ENCODE measurements at places on chromosomes 13 and 19.

DNA sequence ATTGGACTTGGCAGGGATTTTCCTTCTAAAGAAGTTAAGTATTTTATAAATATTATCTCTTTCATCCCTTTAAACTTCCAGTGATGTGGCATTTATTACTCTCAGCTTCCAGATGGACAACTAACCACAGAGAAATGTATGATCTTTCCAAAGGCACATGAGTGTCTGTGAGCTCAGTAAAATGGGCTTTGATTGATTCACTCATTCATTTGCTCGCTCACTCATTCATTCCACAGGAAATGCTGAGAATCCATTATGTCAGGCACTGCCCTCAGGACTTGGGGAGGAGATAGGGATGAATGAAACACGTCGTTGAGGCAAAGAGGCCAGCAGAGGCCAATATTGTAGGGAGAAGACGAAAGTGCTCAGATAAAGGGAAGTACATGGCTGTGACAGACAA is 359.3 kb downstream of the EFNB2 start:
- no peak for DNase-seq

GRCh38 chr13:75869981-75870380 is 233.9 kb downstream of the LMO7 start:
- no peak for DNase-seq

DNA sequence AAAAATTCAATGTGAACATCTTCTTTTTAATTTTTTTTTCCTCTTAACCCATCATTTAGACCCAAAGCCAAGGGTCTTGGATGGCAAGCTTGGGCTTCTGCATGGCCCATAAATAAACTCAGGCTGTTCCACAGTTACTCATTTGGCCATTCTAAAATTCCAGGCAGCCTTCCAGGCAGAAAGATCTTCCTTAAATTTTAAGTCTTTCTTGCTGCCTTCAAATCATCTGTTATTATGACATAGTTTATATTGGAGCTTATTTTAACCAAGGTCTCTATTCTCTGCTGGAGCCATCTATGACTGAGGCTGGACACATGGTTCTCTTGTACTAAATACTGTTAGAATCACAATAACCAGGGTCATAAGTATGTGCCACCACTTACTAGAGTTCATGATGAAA is 317.3 kb upstream of the MAB21L1 start:
- DNase-seq = no peak

DNA sequence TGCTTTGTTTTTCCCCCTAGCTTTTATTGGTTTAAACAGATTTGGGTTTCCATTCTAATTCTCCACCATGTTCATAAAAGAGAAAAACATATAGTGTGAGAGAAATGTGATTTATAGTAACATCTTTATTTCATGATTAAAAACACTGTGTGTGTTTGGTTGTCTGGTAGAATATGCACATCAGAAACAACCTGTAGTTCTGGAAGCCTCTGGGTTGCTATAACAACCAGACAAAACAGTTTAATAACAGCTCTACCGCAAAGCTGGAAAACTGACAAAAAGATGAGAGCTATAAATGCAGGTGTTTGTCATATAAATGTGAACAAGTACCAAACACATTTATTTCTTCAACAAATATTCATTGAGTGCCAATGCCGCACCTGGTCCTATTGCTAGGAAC is 9.8 kb downstream of the KBTBD6 start:
- no peak for DNase-seq

DNA sequence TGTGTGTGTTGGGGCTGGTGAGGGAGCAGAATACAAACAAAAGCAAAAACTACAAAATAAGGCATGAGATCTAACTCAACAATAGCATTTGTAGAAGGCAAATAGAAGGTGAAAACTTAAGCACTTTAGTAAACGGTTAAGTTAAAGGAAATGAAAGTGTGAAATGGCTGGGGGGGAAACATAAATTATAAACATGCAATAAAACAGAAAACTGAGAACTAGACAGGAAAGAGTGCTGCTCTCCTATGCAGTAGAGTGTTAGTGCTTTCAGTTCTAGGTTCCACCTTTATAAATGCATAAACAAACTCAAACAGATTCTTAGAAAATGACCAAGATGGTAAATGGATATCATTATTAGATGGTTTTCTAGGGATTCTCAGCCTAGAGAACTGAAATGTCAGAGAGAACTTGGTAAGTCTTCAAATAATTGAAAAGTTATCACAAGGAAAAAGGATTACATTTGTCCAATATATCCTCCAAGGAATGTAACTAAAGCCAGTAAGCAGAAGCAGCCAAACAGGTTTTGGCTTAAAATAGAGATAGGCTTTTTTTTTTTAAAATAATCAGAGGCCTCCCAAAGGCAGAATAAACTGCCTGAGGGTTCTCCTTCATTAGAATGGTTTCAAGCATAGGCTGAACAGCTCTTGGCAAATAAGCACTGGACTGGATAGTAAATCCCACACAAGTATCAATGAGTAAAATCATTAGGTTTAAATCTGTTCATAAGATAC is 23.3 kb downstream of the RBM26 start:
- DNase-seq = no peak

DNA sequence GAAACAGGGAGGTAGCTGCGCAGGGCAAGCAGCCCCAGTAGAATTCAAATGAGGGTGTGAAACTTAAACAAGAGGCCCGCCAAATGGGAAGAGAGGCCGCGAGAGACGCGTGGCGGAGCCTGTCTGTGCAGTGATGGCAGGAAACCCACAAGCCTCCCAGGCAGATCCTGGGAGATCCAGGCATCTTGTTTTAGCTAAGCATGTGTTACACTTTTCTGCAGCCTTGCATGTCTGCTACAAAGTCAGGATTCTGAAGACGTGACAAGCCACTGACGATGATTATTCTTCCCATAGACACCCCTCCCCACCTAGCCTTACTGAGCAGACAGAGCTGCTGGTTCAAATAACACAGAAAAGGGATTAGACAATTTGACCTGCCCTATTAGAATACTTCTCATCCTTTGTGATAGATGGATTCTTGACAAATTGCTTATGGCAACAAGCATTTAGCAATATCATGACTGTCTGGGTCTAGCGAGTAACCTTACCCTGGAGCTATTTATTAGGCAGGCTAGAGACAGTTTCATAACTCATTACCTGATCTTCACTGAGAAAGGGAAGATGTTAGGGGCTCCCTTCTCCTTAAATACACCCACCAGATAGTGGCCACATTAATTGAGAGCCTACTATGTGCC is 185.2 kb upstream of the IRS2 start:
- DNase-seq = no peak

Data from stimulated activated CD8-positive, alpha-beta memory T cell treated with anti-CD3 and anti-CD28 coated beads, Interleukin-4, amount 100 ng/mL, for 1 hour (primary cell).